GM12892 (cell line): ENCODE measurements at places on chromosomes 12 and 14.

DNA sequence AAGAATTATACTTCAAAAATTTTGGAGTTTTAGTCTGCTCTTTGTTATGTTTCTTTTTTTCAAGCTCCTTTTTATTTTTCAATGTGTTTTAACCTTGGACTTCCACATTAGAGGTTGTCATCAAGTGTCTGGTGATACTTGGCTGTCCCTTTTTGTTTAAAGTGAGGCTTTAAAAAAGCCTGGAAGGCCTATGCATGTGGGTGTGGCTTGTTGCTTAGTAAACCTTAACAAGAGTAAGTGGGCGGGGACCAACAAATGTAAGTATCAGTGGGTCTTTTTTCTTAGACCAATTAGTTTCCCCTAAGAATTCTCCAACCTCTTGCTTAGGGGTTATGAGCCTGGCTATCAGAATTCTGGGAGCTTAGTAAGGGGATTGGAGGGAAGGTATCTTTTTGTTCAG, 26.4 kb downstream of the HCFC2 start:
- no peak for DNase-seq

GRCh38 chr14:61080591-61081010, 99.6 kb downstream of the SLC38A6 start:
- DNase-seq = no peak

- no peak for DNase-seq
These were observed 53.7 kb downstream of the FOXN4 start for GRCh38 chr12:109255377-109255776.

- no peak for DNase-seq
These were observed 115.0 kb downstream of the DACT1 start for GRCh38 chr14:58752771-58753201.

- DNase-seq = no peak
These were observed 240.4 kb upstream of the DCN start for GRCh38 chr12:91422811-91423692.

DNA sequence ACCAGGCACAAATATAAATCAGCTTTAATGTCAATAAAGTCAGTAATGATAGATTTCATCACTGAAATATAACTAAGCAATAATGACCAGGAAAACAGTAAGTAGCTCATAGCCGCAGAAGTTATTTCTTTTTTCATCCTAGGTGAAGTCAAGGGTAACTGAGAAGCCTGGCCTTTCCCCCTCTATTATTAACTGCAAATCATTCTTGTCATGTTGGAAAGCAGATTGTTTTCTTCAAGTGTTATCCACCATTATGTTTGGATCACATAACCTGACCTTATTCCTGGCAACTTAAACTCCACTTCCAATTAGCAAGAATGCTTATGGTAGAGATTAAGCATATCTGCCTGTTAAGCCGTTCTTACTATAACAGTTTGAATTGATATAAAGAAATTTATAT, 603.4 kb upstream of the FOXG1 start:
- DNase-seq = no peak

DNA sequence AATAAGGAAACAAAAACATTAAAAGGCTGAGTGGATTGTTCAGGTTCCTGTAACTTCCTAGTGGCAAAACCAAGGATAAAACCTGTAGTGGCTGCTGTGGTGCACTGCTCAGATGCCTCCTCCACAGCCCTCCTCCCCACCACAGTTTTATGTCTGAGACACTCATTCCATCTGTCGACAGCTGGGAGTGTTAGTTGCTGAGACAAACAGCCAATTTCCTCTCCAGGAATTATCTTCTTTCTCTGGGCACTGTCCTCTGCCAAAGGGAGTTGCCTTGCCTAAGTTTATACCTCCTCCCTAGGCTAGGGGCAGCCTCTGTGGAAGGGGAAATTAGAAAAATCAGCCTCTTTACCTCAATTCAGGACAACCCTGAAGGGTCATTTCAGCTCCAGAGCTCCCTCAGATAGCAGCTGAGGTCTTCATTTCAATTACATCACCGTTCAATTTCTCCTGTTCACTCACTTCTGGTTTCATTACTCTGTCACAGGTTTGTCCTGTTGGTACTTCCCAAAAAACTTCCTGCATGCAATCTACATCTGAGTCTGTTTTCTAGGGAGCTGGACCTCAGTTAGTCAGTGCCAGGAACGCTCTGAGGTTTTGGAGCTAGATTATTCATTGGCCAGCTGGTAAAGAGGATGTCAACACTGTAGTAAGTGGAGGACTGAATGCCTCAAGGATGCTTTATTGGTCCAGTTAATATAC, 74.9 kb upstream of the ATP2B1 start:
- no peak for DNase-seq

- no peak for DNase-seq
These were observed 4.9 kb downstream of the KRT1 start for GRCh38 chr12:52675301-52675701.

- no peak for DNase-seq
These were observed 52.7 kb downstream of the PTGER2 start for GRCh38 chr14:52366796-52367315.

- no peak for DNase-seq
These were observed 340.2 kb downstream of the SEC23A start for GRCh38 chr14:38762845-38763244.

DNA sequence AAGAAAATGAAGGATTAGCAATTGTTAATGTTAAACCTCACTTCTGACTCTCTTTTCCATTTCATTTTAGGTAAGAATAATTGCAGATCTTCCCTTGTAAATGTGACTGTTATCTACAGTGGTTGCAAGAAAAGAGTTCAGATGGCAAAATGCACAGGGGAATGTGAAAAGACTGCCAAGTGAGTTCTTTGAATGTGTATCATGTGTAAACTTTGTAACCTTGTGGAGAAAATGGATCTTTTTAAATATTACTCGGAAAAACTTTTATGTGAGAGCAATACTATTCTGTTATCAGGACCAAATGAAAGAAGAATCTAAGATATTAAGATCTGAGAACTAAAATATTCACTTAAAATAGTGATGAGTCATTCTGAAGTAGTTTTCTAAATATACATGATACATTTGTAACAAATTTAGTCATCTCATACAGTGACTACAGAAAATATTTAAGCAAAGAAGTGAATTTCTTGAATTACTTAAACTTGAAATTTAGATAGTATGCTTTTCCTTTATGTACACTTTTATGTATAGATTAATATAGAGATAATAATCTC, 122.5 kb upstream of the CNTN1 start:
- DNase-seq = no peak

GRCh38 chr12:3215410-3215975, 138.3 kb downstream of the TSPAN9 start:
- DNase-seq = no peak

DNA sequence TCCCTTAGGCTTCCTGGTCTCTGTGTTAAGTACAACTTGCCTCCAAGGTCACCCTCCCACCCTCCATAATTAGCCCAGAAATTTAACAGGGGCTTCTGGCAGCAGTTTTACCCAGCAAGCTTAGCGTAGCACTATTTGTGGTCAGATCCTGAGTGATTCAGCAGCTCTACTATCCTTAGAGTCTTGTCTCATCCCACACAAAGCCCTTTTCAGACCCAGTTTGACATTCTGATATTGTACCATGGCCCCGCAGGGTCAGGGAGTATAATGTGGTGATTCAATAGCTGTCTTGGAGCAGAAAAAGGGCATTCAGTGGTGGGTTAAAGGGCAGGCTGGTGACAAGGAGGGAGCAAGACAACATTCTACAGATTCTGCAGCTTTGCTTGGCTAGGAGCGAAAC, 153.8 kb upstream of the DDHD1 start:
- DNase-seq = no peak

DNA sequence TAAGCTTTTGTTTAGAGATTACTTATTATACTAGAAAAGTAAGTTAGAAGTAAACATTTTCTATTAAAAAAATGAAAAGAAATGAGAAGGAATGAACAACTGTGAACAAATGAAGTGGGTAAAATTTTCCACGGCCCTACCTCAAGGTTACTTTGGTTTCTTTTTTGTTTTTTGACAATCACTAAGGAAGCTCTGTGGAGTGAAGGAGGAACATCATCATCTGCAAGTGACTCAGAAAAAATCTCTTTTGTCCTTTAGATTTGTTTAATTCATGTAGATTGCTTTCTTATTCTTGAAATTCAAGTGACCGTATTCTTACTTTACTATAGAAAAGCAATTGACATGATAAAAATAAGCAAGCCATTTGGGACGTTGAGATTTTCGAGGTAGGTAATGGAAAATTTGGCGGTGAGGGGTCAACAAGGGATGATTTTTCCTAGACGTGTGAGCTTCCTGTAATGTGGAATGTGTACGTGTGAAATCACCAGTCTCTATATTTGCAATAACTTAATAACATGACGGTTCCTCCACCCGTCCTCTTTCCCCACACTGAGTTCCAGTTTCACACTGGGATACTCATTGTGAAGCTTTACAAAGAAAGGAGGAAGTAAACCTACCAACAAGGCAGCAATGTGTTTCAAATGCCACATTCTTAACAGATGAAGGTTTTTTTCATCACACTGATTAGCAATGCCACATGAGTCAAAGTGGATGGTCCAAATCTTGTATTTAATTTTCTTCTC, 62.3 kb upstream of the EGLN3 start:
- DNase-seq = peak; percentile 12

GRCh38 chr12:6829536-6830220, 1.5 kb downstream of the P3H3 start:
- DNase-seq = no peak

GRCh38 chr14:52678591-52678990, 16.8 kb downstream of the ERO1A start:
- DNase-seq = no peak

GRCh38 chr12:117404203-117404853, 42.9 kb upstream of the NOS1 start:
- DNase-seq = no peak

DNA sequence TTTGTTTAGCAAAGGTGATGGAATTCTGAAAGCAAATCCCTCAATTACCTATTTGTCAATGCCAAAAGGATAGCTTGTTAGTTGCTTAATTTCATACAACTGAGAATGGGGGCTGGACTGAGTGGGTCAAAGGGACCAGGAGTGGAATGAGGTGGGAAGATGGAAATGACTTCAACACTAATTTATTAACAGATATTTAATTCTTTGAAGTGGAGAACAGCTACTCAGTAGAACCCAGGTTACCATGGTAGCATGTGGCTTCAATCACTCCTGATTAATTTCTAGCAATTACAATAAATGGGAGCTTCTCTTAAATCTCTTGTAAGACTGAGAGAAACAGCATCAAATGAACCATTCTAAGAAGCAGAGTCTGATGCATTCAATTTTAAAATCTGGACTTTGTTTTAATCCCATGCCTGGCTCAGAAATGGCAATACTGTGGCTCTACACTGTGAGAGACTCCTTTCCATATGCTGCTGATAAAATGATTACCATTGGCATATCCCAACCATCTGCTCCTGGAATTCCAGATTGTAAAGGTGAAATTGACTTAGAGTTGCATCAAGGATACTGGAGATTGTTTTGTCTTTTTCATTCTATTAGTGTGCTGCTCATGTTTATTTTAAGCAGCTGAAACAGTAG, 607.8 kb downstream of the SNAPC1 start:
- no peak for DNase-seq

DNA sequence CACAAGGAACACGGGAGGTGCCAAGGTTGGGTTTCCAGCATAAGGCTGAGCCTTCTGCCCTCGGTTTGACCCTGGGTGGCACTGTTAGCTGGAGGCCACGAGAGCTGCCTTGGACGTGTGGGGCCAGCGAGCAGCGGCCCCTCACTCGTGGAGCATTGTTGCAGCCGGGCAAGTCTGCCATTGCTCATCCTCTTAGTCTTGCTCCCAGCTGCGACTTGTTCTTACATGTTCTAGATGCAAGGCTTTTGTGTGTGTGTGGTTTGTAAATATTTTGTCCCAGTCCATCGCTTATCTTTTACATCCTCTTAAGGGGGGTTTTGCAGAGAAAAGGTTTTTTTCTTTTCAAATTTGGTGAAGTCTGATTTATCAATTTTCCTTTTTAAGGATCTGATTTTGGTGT, 21.1 kb upstream of the C1S start:
- no peak for DNase-seq

DNA sequence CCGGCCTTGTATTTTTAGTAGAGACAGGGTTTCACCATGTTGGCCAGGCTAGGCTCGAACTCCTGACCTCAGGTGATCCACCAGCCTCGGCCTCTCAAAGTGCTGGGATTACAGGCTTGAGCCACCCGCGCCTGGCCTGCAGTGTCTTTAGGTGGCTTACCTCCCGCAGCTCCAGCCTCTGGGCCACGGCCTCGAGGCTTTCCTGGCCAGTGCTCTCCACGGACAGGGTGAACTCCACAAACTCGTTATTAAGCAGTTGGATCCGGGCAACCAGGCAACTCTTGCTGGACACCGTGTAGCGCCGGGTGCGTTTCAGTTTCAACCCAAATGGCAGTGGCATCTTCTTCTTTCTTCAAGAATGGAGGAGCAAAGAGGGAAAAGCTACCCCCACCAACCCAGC, 4.7 kb downstream of the PTPN21 start:
- no peak for DNase-seq

GRCh38 chr12:121980191-121980891, 41.3 kb upstream of the BCL7A start:
- peak; percentile 41 for DNase-seq

DNA sequence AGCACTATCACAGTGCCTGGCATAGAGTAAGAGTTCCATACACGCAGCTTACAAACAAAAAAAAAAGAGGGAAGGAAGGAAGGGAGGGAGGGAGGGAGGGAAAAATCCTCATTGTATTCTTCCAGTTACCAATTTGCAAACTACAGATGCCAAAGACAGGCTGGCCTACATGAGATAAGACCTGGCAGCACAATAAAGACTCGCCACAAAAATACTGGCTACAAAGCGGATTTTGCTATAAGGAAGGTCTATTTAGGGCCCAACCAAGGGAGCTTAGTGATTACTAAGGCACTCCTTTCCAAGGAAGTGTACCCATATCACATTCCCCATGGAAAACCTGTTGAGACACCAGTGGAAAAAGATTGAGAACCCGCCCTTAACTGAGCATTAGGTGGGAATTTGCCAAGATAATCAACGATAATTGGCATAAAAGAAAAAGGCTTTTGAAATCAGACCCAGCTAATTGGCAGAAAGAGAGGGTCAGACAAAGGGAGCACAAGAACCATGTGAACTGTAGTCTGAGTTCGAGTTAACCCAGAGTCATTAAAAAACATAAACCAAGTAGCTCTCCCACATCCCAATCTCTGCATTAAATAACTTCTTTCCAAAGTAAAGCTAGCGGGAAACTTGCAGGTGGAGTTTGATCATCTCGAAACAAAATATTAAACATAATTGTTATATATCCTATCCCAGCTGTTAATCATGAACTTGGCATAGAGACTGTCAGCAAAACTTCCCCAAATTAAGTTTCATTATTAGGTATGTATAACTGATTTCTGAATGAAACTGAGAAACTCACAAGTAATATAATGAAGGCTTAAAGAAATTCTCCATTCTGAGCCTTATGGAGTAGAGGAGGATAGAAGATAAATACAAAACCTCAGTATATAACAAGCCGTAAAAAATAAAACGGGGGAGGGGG, 50.1 kb downstream of the PHLDA1 start:
- DNase-seq = no peak
